ENCODE measurements at places on chromosomes 6 and 20. TPM values are rescaled to one million over a fixed set of nuclear protein-coding genes. Genes with fewer than 3 reads are reported as not detected.

CYB5R4 gene
- total RNA-seq = 2.7 TPM

TNFRSF6B gene
- 7.8 TPM for total RNA-seq

KCNK16 gene
- not detected for total RNA-seq

GJA1 gene
- 926 TPM for total RNA-seq

RNF8 gene
- 30.3 TPM for total RNA-seq

TREML2 gene
- not detected for total RNA-seq

PPT2 gene
- 16.5 TPM for total RNA-seq

SGK2 gene
- total RNA-seq = 0.47 TPM

SNRPB2 gene
- total RNA-seq = 31.8 TPM

TRIM31 gene
- total RNA-seq = not detected

GGTLC1 gene
- total RNA-seq = not detected

AIF1 gene
- total RNA-seq = not detected

MMP24 gene
- 0.23 TPM for total RNA-seq

TOMM6 gene
- 24.5 TPM for total RNA-seq

JARID2 gene
- 4.3 TPM for total RNA-seq

MARCKS gene
- 128 TPM for total RNA-seq

NMBR gene
- not detected for total RNA-seq

GSTA2 gene
- total RNA-seq = not detected

KCNQ5 gene
- total RNA-seq = 0.82 TPM

FNDC1 gene
- 0.23 TPM for total RNA-seq

COL11A2 gene
- total RNA-seq = 0.08 TPM
